ENCODE measurements at places on chromosomes 13 and 19.

GRCh38 chr13:101529422-101529821, 76.9 kb downstream of the ITGBL1 start:
- peak; percentile 77 for DNase-seq

- no peak for DNase-seq
These were observed 4.9 kb downstream of the PMIS2 start for GRCh38 chr19:35590875-35591274.

- DNase-seq = no peak
These were observed 1.9 kb downstream of the PTPRS start for GRCh38 chr19:5338656-5339197.

GRCh38 chr19:10653482-10653731, 739 bp upstream of the ILF3 start:
- no peak for DNase-seq

DNA sequence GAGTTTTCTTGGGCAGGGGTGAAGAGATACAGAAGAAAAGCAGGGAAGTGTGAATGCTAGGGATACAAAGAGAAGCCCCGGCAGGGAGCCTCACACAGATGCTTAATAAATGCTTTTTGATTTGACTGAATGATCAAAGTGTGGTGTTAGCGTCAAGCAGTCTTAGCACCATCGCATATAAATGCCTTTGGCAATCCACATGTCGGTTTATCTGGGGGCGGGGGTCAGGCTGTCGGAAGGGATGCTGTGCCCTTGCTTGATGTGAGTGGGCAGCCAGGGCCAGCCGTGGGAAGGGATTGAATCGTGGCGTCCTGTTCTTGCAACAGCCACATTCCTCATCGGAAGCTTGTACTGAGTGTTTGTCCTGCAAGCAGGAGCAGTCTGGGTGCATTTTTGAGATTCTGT, 173.1 kb downstream of the LACC1 start:
- DNase-seq = peak; percentile 23

DNA sequence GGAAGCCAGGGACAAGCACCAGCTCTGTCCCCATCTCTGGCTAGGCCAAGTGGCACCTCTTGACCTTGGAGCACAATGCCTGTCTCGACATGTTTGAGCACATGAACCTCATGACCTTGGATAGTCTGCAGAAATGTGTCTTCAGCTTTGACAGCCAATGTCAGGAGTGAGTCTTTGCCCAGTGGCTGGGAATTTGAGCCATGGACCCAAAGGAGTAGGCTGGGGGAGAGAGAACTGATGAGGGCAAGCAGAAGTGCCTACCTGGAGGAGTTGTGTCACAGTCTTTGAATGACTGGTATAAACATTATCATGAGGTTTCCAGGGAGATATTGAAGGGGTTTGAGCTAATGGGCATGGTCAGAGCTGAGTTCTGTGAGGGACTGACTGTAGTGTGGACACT, 6.7 kb upstream of the CYP4F12 start:
- DNase-seq = no peak

GRCh38 chr19:47598407-47599349, 10.3 kb upstream of the BICRA start:
- peak; percentile 98 for DNase-seq

DNA sequence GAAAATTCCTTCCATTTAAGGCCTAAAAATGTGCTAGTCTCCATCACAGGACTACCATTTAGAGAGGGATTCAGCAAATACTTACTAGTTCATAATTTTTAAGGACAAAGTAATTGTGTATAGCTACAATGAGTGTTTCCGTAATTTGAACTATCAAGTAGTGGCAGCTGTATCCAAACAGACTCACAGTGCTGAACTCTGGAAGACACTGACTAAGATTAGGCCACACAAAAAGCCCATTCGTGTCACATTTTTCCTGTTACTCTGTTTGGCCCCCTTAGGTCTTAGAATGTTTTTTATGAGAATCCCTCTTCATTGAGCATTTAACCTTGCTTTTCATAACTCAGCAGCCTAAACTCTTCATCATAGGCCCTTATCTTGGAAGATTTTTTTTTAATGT, 731.2 kb upstream of the PCDH9 start:
- no peak for DNase-seq

DNA sequence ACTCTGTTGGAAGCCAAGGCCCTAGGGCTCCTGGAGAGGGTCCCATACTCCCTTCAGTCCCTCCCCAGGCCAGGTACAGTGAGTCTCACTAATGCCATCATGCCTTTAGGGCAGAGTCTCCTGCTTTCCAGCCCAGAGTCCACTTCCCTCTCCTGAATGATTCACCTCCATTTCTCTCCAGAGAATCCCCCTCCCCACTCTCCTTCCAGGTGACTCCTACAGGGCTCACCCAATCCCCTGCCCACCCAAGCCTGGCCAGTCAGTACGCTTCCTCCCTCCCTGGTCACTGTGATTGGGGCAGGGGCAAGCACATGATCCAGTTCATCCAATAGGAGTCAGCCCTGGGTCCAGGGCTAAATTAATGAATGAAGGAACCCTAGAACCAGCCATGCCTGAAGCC, 35.0 kb upstream of the PNMA8B start:
- no peak for DNase-seq

GRCh38 chr19:18900700-18901481, 4.9 kb upstream of the CERS1 start:
- DNase-seq = no peak

GRCh38 chr13:39321574-39321973, 281.4 kb downstream of the LHFPL6 start:
- no peak for DNase-seq

GRCh38 chr19:30376272-30376671, 4.1 kb downstream of the ZNF536 start:
- no peak for DNase-seq

DNA sequence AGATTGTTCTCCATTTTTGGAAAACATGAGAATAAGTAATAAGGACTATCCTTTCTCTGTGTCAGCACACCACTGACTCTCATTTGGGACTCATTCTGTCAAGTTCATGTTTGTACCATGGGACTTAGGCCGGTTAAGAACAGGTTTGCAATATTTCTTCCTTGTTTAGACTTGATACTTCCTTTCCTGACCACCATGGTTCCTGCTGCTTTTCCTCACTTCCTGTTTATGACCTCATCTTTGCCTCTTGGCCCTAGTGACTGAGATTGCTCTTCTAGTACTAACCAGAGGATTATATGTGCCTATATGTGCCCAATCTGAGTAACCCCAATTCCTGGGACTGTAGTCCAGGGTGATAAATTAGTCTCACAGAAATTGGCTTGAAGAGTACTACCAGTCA, 32.5 kb upstream of the NDFIP2 start:
- DNase-seq = no peak

DNA sequence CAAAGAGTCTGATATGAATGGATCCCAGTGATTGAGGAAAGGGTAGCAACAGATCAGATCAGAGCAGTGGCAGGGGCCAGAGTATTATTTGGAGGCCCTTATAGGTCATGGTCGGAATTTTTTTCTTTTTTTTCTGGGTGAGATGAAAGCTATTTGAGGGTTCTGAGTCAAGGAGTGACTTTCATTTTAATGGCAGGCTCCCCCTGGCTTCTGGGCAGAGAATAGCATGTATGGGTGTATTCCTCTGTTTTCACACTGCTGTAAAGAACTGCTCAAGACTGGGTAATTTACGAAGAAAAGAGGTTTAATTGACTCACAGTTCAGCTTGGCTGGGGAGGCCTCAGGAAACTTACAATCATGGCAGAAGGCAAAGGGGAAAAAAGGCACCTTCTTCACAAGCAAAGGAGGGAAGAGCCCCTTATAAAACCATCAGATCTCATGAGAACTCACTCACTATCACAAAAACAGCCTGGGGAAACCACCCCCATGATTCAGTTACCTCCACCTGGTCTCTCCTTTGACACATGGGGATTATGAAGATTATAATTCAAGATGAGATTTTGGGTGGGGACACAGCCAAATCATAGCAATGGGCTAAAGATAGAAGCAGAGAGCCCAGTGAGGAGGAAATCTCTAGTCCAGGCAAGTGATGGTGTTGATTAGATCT, 3.0 kb upstream of the SLC6A16 start:
- peak; percentile 43 for DNase-seq

- no peak for DNase-seq
These were observed 121.0 kb downstream of the MRPL57 start for GRCh38 chr13:21297447-21297846.

DNA sequence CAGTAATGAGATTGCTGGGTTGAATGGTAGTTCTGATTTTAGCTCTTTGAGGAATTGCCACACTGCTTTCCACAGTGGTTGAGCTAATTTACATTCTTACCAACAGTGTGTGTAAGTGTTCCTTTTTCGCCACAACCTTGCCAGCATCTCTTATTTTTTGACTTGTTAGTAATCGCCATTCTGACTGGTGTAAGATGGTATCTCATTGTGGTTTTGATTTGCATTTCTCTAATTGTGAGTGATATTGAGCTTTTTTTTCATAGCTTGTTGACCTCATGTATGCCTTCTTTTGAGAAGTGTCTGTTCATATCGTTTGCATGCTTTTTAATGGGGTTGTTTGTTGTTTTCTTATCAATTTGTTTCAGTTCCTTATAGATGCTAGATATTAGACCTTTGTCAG, 245.0 kb downstream of the MTUS2 start:
- no peak for DNase-seq

- DNase-seq = no peak
These were observed at the start of gene R3HDM4 for GRCh38 chr19:913080-913748. TSS of gene R3HDM4 (minus strand) at chr19:913219. CDS start at chr19:913157, 62 bp downstream.

GRCh38 chr13:42971691-42972347, 20.2 kb downstream of the EPSTI1 start:
- DNase-seq = no peak

DNA sequence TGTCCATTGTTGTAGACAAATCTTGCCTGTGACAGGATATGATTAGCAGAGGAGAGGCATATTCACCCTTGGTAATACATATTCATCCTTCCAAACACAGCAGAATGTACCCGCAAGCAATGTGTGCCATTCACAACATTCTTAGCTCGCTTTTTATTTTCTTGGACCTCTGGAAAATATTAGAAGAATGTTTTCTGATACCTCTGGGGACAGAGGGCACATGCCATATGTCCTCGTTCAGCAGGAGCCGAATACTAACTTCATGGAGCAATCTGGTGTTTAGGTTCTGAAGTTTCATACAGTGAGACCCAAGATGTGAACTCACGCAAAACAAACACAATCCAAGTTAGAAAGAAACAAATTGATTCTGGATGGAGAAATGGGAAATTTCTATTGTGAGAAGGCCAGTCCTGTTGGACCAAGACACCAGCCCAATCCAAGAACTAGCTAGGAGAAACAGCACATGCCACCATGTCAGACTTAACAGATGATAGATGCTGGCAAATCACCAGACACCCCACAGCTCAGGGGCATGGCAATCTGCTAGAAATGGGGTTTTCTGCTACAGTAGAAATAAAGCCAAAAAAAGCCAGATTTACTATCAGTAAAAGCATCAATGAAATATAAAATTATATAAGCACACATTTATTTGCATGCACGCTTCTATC, 297.4 kb downstream of the DCLK1 start:
- no peak for DNase-seq

DNA sequence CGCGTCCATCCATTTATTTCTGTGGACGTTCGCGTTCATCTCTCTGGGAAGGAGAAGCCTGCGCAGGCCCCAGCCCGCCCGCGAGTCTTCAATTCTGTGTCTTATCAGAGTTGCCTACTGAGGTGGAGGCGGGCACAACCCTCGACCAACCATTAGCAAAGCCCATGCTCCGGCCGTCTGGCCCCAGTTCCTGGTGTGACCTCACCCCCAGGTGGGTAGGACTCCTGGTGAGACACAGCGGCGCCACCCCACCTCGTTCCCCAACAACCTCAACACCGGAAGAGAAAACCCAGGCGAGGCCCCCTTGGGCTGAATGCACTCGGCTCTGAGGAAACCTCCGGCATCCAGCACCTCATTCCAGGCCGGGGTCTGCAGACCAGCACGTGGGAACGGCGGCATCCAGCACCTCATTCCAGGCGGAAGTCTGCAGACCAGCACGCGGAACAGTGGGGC, 14.7 kb downstream of the ZNF787 start:
- no peak for DNase-seq

- no peak for DNase-seq
These were observed 904 bp upstream of the SOX1 start for GRCh38 chr13:112065867-112066623.

DNA sequence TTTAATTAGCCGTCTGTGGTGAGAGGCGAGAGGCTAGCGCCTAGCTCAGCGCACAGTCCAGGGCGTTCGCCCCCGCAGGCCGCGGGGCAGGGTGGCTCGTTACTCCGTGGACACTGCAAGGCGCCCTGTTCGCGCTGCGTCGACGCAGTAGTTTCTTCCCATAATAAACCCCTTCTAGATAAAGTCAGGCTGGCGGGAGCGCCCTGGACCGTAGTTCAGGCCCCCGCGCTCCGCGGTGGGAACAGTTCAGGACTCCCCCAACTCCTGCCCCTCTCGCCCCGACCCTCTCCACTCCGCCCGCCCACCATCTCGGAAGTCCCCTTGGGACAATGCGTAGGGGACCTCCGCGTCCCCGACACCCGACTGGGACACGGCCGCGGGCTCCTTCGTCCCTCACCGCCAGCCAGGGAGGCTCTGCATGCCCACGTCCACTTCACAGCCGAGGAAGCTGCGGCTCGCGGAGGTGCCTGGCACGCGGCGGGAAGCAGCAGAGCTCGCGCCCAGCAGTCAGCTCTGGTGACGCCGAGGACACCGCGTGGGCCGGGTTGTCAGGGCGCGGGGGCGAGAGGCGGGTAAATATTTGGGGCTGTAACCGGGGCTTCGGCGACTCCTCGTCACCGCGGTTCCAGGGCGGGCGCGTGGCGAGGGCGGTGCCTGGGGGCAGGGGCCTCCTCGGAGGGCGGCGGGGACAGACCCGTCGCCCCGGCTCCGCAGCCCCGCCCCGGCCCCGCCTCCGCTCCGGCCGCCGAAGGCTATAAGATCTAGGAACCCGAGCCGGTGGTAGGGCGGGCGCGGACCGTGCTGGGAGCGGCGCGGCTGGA, at the start of gene RGCC:
Gene RGCC (plus strand): TSS at position 783 of the 821 bp plus-strand sequence. CDS start 158 bp downstream, outside the sequence.
- peak; percentile 39 for DNase-seq

DNA sequence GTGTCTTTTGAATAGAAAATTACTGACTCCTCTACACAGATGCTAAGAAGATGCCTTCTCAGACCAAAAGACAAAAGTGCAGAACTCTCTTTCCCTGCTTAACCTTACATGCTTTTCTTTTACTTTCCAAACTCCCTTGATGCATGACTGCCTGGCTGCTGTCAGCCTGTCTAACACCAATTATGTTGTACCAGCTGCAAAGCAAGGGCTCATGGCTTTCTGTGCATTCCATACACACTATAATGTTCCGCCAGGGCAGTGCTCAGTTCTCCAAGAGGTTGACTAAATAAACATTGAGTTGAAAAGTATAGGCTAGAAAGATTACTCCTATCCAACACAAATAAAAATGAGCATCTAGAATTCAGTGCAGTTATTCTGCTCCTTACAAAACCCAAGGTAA, 330.4 kb upstream of the NBEA start:
- DNase-seq = no peak

GRCh38 chr13:75703769-75704168, 67.6 kb downstream of the LMO7 start:
- DNase-seq = no peak

DNA sequence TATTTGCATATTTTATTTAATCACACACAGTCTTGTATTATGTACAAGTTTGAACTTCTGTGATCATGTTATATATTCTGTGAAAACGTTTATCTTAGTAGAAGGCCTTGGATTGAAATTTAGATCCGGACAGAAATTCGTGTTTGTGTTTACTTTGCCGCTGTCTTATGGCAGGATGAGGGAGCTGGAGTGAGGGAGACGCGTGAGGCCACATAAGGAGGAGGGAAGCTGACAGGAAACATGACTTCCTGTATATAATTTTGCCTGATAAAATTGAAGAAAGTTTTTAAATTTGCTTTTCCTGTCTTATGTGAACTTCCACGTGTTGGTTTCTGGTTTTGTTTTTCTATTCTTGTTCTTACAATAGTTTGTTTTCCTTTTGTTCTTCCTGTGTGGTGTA, 200.2 kb downstream of the MTUS2 start:
- no peak for DNase-seq

GRCh38 chr19:15249972-15250639, 17.9 kb upstream of the EPHX3 start:
- peak; percentile 87 for DNase-seq

Data from HFFc6 (cell line).